Cerebellum (tissue), 4 donors: ENCODE measurements at places on chromosomes 7 and 10.

DNA sequence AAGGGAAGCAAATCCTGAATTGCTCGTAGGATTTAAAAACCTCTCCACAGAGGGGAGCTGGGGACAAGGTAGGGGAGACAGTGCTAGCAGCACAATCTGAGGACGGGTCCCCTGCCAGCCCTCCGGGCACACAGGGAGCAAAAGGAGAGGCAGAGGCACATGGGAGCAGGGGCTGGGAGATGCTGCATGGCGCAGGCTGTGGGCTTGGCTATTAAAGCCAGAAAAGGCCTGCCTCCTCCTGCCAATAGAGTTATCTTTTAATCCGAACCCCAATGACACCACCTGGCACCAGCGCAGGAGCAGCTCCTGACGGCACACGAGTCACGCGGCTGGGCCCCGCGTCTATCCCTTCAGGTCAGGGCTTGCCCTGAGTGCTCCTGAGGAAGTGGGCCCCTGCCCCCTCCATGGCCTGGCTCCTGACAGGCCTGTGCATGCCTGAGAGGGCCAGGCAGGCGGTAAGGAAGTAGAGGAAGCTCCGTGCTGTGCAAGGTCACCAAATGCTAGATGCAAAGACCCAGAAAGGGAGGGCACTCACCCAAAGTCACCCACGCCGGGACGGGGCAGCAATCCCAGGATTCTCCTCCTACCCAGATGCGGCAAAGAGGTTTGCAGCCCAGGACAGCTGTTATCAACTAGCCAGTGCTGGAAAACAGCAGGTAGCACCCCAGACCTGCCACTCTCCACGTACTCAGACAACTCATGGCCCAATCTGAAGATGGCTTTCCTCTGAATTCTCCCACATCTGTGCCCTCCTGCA is 28.1 kb downstream of the DLG5 start:
- DNase-seq, result no peak

GRCh38 chr10:20303453-20304152 is 487.4 kb downstream of the PLXDC2 start:
- no peak for DNase-seq

DNA sequence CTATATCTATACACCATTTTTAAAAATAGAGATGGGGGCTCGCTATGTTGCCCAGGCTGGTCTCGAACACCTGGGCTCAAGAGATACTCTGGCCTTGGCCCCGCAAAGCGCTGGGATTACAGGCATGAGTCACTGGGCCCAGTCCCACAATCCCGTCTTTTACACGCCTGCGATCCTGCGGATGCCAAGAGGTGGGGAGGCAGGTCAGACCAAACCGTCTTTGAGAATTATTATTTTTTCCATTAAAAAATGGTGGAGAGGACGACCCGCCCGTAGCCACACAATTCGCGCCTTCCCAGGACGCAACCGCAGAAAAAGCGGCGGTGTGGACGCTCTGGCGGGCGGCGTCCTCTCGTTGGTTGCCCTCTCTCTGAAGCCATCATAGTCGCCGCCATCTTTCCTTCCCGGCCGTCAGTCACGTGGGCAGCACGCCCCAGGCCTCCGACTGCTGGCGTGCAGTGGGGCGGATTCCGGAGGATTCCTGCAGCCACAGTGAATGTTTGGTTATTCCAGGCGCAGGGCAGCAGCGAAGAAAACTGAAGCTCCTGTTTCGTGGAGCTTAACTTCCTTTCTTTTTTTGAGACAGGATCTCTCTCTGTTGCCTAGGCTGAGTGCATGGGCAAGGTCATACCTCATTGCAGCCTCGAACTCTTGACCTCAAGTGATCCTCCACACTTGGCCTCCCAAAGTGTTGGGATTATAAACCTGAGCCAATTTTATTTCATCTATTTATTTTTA is 9.9 kb upstream of the EPHB4 start:
- DNase-seq, result peak; percentile 95

GRCh38 chr7:4699841-4700240 is 17.7 kb downstream of the FOXK1 start:
- no peak for DNase-seq

GRCh38 chr10:103786020-103786419 is 69.4 kb downstream of the SH3PXD2A start:
- peak; percentile 45 for DNase-seq

GRCh38 chr10:60644436-60645130 is 133.7 kb upstream of the CDK1 start:
- no peak for DNase-seq

GRCh38 chr7:88205179-88205578 is 14.7 kb downstream of the SRI start:
- DNase-seq, result no peak

DNA sequence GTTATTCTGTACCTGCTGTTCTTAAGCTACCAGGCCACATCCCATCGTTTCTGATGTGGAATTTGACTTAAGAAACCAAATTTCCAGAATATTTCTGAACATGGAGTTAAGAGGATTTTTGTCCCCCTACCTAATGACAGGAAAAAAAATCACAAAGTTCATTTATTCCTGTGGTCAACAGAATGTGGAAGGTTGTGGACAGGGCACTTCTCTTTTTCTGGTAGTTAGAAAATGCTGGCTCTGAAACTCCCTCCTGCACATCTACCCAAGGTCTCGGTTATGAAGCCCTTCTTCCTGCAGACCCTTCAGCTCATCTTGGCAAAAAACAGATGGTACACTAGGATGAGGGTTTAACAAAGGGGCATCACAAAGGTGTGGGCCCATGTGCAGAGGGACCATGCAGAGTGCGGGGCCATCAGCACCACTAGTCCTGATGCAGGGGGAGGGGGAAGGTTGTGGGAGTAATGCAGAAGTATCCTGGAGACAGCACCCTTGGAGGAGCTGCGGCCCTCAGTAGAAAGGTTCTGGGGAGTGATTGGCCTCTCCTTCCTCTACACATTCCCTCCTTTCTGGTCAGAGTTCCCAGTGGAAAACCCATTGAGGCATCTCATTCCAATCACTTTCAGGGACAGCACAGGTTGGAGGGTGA is 9.8 kb downstream of the ALOX5 start:
- no peak for DNase-seq

DNA sequence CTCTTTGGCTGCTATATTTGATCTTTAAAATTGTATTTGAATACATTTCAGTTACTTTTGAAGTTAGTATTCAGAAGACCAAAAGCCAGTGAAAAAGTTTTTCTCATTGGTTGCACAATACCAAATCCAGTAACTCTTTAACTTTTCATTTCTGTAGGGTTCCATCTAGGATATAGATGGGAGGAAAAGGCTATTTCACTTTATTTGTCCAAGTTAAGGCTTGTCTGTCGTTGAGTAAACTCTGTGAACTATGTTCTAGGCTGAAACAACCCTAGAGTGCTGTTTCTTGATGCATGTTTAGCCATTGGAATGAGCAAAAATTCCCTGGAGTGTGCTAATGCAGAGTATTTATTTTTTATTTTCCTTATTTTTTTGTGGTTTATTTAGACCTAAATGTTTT is 834.7 kb upstream of the KCND2 start:
- DNase-seq, result no peak

GRCh38 chr10:130790339-130790738 is 521.2 kb downstream of the TCERG1L start:
- no peak for DNase-seq

DNA sequence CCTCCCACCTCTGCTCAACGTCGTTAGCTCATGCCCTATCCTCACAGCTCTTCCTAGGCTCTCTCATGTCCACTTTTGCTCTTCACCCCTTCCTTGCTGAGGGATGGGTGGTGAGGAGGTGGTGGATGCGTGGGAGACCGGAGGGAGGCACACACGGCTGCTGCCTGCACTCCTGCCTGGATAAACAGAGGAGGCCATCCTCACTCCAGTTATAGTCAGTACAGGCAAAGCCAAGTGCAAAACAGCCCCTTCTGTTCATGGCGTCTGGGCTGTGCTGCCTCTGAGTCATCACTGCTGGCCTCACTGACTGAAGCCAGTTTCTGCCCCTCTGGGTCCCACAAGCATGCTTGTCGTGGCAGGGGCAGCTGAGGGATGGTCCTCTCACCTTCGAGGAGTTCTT is 31.9 kb upstream of the LRRC4 start:
- DNase-seq, result no peak

- no peak for DNase-seq
Observed at GRCh38 chr10:59678884-59679301, 30.8 kb downstream of the SLC16A9 start.

DNA sequence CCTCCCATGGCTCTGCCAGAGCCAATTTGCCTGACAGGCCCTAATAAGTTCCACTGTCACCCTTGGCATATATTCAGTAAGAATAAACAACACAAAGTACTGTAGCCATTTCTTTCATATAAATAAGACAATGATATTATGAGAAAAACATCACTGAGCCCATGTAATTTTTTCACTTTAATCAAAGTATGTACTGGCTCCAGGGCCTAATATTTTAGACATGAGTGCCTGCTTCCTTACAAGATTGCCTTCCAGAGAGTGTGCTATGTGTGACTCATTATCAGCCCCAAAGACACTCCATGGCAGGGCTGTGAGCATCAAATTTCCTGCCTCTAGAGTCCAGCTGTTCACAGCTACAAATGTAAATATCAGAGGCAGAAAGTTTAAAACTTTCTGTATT is 297.6 kb downstream of the LHFPL3 start:
- no peak for DNase-seq

DNA sequence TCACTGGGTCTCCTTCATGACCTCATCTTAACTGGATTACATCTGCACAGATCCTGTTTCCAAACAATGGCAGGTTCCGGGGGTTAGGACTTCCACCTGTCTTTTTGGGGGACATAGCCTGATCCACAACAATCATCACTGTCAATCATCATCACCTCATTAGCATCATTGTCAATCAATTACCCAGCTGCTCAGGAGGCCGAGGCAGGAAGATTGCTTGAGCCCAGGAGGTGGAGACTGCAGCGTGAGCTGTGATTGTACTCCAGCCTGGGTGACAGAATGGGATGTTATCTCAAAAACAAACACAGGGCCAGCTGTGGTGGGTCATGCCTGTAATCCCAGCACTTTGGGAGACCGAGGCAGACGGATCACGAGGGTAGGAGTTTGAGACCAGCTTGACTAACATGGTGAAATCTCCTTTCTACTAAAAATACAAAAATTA is 18.7 kb downstream of the AMZ1 start:
- no peak for DNase-seq

- DNase-seq, result peak; percentile 69
Observed at GRCh38 chr7:32289651-32290414, 200.3 kb downstream of the LSM5 start.
